ENCODE measurements at places on chromosomes 3 and 15.
A peak's percentile ranks its signal among the peaks of the same experiment; 100 is the strongest.

GRCh38 chr15:40235201-40235885, 3.5 kb upstream of the PAK6 start:
- DNase-seq, result no peak

DNA sequence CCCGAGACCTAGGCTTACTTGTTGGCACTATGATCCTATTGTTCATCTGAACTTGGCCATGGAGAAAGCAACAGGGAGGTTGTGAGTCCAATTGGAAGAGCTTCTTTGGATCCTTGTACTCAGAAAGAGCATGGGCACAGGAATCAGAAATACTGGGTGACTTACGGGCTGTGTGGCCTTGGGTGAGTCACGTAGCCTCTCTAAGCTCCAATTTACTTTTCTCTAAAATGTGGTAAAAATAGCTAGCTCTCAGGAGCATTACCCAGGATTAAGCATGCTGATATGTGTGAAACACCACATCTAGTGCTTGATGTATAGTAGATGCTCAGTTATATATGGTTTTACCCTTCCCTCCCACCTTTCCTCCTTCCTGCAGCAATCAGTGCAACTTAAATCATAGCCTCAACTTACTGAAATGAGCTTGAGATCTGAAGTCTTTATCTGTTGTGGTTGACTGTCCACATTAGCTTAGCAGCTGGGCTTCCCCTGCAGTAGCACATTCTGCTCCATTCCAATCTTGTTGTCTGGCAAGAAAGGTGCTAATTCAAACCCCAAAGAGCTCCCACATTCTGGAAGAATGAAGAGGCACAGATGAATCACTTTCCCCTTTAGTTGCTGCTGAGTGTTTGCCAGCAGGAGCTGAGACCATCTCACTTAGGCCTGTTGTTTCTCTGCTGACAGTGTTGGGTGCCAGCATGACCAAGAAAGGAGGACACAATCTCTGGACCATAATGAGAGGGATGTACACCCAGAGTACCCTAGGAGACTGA, 299.1 kb upstream of the TRIM42 start:
- DNase-seq, result no peak

GRCh38 chr3:172136330-172136729, 97.0 kb downstream of the FNDC3B start:
- DNase-seq, result no peak

DNA sequence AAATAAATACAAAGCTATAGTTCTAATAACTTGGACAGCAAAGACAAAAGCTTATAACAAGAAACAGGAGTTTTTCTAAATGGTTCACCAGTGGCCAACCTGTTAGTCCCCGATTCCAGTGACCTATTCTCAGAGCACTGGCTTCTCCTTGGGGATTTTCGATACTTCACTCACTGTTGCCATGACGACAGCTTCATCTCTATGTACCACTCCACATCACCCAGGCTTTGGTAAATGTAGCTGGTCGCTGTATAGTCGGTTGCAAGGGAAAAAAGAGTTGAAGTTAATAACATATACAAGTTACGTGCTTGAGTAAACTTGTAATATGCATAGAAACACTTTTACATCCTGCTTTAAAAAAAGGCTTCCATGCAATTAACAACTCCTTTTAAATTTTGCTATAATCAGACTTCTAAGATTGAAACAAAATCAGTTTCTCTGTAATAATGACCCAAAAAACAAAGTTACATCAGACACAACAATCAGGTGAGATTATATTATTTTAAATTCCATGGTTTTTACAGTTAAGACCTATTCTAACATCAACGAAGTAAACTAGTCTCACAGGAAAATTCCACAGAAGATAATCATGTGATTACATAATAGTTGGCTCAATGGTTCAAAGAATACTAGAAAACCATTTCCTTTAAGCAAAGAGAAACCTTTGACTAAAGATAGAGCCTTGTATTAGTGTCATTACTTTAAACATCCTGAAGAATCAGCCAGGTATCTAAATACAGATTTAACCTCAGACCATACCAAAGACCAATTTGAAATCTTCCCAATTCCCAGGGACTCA, 2.9 kb downstream of the CCNL1 start:
- no peak for DNase-seq

DNA sequence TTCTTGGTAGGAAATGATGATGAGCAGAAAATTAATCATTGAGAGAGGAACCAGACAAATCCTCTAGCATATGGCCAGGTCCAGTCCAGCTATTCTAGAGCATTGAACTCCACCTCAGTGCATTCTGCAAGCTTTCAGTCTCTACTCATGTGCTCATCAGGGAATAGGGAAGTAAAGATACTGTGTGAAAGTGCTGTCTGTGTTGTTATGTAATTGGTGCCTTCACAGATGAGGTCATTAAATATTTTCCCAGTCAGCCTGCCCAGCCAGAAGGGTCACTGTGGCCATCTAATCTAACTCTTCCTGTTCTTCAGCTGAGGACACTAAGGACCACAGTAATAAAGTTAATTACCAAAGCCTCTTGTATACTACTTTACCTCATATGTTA, 28.2 kb downstream of the C3orf62 start:
- peak; percentile 57 for DNase-seq

GRCh38 chr3:97665896-97666295, 98.7 kb upstream of the ARL6 start:
- DNase-seq, result no peak

DNA sequence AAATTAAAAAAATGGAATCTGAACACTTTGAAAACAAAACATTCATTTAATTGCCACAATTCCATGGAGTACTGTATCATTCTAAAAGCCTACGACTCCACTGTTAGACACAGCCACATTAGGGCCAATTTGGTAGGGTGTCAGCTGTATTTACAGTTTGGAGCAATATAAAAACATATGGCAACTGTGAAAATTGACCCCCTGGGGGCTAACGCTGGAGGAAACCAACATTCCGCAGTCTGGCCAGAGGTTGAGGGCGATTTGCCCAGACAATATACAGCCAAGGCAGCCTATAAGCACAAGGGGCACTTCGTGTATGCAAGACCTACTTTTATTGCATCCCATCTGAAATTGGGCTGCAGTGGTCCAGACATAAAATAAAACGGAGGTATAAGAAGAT, 476.5 kb upstream of the WNT5A start:
- DNase-seq, result no peak

DNA sequence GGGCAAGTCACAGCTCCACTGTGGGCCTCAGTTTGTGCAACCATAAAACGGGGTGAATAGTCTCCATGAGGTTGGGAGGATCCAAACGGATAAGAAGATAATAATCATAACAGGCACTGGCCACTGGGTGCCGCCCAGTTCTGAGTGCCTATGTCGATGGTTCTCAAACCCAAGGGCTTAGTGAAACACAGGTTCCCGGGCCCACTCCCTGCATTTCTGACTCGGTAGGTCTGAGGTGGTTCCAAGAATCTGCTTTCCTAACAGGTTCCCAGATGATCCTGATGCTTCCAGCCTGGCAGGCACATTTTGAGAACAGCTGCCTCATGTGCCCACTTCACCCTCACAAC, 21.2 kb downstream of the ALS2CL start:
- DNase-seq, result no peak

GRCh38 chr15:67067930-67068551, 2.6 kb downstream of the SMAD3 start:
- no peak for DNase-seq

- DNase-seq, result no peak
Observed at GRCh38 chr3:183369117-183369516, 59.3 kb downstream of the MCF2L2 start.

DNA sequence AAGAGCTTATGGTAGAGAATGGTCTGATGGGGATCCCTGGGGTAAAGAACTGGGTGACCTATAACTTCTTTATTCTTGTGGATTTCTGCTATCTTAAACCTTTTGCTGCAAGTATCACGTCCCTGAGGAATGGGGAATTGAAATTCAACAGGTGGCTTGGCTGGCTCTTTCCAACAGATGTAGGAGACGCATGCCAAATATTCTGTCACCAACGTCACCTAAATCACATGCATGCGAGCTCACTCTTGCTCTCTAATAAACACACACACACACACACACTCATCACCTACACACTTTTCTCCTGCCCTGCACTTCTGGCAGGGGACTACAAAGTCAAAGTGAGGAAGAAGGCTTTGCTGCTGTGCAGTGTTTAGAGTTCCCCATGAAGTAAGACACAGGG, 145.8 kb upstream of the NECTIN3 start:
- DNase-seq, result no peak

DNA sequence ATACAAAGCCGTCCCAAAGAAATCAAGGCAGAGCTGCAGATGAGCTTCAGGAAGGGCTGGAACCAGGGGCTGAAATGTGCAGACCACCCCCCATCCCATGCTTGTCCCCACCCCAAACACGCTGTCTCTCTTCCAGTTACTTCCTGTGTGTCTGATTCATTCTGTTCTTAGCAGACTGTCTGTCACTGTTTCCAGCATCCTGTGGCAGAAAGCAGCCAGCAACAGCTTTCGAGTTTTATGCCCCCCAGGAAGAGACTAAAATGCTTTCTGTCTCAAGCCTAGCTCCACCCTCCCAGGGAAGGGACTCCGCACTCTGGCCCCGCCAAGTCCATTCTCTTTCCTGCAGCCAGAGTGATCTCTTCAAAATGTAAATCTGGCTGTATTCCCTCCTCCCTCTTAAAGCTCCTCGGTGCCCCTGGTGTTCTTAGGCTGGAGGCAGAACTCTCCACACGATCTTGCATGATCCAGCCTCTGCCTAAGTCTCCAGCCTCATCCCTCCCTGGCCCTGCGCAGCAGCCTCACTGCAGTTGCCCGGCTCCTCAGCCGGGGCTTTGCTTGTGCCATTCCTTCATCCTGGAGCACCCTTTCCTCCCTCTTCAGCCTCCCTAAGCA, 41.5 kb downstream of the HRH1 start:
- DNase-seq, result no peak

DNA sequence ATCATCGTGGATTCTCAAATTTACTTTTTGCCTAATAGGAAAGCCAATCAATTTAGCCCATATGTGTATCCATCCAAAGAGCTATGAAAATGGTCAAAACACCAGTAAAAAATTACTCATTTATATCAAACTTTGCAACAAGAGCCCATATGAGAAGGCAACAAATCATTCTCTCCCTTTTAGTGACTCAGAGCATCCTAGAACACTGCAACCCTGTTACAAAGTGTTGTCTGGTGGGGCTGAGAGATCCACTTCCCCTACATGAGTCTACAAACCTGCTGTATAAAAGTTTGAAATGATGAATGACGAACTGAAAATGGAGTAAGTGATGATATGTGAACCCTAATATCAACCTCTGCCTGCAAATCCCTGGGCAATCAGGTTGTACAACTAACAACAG, 23.3 kb downstream of the PDZRN3 start:
- DNase-seq, result no peak

DNA sequence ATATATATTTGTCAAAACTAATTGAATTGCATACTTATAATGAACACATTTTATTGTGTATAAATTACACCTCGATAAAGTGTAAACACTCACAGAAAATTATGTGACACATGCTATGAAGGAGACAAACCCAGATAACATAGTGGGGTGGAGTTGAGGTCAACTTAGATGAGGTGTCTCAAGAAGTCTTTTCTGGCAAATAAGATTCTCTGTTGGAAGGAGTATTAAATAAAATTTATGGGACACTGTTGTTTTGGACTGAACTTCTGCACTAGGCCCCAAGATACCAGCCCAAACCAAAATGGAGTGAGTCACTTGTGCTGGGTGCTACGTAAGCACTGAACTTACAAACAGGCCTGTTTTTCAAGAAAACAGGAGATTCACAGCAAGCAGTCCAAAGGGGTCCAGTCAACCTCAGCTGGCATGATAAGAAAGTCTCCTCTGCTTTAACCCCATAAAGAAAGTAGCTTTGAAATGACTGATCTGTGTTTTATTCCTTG, 18.7 kb downstream of the ACTC1 start:
- no peak for DNase-seq

GRCh38 chr15:60548101-60548500, 69.2 kb upstream of the ICE2 start:
- DNase-seq, result peak; percentile 74

Measured in GM13976 (cell line).